ENCODE measurements at places on chromosomes 16 and 17. TPM values are rescaled to one million over a fixed set of nuclear protein-coding genes. Genes with fewer than 3 reads are reported as not detected.

Gene CDK3
- 3.4 TPM for total RNA-seq

Gene TMEM238L
- not detected for total RNA-seq

Gene KARS1
- total RNA-seq = 97.0 TPM

Gene MT1G
- not detected for total RNA-seq

Gene CD300LB
- total RNA-seq = not detected

Gene C16orf96
- not detected for total RNA-seq

Gene ACTG1
- total RNA-seq = 11,641 TPM

Gene MT1E
- 86.1 TPM for total RNA-seq

Gene GCGR
- not detected for total RNA-seq

Gene AIPL1
- not detected for total RNA-seq

Gene EVPLL
- total RNA-seq = not detected

Gene CHST4
- total RNA-seq = not detected

Gene FA2H
- total RNA-seq = not detected

Gene LDHD
- 5.0 TPM for total RNA-seq

Gene UBN1
- 25.9 TPM for total RNA-seq

Measured in smooth muscle cell of the pulmonary artery (primary cell).